Cardiac septum (tissue), 1 donor: ENCODE measurements at places on chromosomes 1 and 21. TPM values are rescaled to one million over a fixed set of nuclear protein-coding genes. Genes with fewer than 3 reads are reported as not detected.

- no peak for DNase-seq
Measured at GRCh38 chr1:55580845-55581332, 365.7 kb upstream of the USP24 start.

- peak; percentile 91 for DNase-seq
Measured at GRCh38 chr1:232553050-232553754, 76.7 kb downstream of the SIPA1L2 start.

DNA sequence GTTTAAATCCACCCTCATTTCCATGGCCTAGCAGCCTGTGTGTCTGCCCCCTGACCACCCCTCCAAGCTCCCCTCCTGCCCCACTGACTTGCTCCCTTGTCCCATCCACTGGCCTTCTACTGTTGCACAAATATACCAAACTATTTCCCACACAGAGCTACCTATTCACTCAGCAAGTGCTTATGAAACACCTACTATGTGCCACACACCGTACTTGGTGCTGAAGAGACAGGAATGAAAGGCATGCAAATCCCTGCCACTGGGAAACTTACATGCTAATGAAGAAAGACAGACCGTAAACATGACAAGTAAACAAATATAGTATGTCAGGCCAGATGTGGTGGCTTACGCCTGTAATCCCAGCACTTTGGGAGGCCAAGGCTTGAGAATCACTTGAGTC, 49.9 kb upstream of the CAPZB start:
- no peak for DNase-seq

- no peak for DNase-seq
Measured at GRCh38 chr1:196873385-196873784, 14.5 kb upstream of the CFHR4 start.

DNA sequence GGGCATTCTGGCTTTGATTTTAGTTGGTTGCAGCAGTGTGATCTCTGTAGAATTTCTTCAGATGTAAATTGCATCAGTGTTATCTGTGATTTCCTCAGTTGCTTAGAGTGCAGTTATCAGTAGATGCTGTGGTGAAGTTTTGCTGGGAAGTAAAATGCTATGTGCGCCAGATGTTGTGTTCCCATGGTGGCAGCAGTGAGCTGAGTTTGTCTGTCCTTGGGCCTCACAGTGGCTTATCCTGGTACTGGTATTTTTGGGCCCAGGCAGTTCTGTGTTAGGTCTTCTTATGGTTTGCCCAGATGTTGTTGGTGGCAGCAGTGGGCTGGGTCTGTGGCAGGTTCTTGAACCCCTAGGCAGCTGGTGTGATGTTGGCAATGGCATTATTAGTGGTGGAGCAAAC, 1242.1 kb downstream of the PLA2G4A start:
- DNase-seq = no peak

DNA sequence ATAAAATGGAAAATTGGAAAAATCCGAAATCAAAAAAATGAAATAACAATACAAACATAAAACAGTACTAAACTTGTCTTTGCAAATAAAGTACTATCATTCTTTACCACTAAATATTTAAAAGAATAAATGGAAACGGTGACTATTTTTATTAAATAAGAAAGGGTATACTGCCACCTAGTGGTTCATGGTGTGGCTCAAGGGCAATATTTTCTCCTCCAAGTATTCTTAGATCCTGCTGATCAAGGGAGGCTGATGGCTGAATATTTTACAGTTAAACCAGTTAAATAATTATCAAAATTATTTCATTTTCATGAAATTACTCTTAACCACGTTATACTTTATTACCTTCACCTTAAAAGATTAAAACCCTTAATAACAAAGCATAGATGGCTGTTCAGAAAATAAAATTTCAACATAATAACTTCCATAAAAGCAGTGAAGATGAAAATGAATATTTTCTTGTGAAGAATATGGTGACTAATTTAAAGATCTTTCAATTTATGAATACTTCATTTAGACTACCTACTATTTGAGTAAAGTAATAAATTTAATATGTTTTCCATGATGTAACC, 1793.9 kb downstream of the NCAM2 start:
- DNase-seq = no peak

- no peak for DNase-seq
Measured at GRCh38 chr1:156895927-156896326, 2.4 kb downstream of the PEAR1 start.

DNA sequence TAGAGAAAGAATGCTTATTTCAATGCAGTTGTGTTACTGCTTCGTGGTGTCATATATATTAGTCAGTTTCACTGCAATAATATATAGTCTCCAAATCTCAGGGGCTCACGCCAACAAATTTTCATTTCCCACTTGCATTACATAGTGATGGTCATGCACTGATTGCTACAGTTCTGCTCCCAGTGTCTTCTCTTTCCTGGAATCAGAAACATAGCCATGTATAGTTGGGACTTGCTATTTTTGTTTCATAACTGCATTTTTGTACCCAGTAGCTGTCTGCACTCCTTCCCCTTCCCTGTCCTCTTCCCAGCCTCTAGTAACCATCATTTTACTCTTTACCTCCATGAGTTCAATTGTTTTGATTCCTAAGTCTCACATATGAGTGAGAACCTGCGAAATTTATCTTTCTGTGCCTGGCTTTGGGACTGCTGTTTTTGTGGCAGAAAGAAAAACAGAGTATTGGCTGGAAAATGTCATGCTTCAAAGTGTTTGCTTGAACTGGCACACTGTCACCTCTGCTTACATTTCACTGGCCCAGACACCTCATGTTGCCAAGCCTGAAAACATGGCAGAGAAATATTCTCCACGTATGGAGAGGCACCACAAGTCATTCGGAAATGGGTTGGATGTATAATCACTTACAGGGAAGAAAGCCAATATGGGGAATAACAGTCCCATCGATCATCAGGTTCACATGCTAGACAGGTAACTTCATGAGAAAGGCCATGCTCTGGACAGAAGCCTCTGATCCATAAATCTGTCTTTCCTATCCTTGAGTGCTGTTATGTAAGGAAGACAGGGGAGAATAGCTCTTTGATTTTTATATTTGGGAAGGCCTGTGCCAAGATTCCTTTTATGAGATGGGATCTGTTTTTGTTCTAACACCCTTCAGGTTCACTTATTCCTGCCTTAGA, 60.4 kb upstream of the BACH1 start:
- no peak for DNase-seq

DNA sequence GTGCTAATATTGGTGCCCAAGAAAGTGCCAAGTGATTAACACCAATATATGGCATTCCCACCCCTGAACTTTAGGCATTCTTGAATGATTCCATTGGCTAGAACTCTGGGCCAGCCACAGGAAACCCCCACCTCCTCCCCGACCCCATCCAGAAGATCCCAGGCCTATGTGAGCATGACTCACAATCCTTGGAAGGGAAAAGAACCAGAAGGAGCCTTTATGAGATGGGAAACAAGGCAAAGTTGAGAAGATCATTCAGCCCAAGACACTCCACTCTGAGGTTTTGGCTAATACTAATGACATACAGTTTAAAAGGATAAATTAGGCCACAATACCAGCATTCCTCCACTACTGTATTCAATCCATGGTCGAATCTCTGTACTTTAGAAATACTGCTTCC, 21.8 kb downstream of the ELK4 start:
- DNase-seq = no peak

GRCh38 chr1:213124590-213124989, 73.5 kb downstream of the RPS6KC1 start:
- DNase-seq = no peak

DNA sequence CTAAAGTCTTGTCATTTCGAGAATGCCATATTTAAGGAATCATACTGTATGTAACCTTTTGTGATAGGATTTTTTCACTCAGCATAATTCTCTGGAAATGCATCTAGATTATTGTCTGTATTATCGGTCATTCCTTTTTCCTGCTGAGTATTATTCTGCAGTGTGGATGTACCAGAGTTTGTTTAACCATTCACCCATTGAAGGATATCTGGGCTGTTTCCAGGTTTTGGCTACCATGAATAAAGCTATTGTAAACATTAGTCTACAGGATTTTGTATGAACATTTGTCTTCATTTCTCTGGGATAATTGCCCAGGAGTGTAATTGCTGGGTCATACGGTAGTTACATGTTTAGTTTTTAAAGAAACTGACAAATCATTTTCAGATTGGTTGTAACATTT, 61.8 kb downstream of the ATP1A1 start:
- DNase-seq = no peak

DNA sequence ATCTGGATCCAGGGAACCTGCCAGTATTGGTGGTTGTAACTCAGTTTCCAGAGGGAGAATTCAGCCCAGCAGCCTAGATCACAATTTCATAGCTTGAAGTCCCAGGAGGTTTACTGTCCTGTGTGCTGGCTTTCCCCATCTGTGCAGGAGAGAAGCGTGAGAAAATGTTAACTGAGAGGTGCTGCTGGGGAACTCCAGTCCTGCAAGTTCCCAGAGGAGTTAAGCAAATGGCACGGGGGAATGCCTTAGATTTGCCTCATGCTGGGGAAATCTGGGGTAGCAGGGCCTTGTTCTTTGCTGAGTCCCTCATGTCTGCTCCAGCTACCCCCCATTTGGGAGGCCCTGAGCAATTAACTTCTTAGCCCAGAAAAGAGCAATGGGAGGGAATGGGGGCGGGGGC, 25.1 kb upstream of the SLAMF6 start:
- DNase-seq = no peak

- DNase-seq = peak; percentile 38
Measured at GRCh38 chr1:161088587-161089110, 709 bp downstream of the NECTIN4 start.

DNA sequence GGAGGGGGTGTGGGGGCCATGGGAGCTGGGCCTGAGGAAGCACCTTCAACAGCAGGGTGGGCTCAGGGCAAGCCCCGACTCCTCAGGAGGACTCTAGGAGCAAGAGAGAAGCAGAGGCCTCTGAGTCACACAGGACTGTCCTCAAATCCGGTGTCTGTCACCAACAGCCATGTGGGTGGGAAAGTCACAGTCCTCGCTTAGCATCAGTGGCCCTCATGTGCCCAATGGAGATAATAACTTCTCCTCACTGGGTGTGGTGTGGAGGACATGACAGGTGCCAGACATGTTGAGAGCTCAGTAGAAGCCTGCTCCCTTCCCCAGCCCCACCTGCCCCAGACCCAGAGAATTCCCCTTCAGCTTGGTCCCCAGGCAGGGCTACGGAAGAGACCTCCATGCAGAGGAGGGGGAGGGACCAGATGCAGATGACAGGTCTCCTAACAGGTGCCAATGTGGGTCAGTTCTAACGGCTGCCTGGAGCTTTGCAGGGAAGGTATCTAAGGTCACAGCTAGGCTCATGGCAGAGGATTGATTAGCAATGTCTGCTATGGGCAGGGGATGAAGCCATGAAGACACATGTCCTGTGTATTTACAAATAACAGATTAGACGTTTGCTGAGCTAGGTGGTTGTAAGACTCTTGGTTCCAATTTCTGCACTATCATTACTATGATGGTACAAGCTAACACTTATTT, 30.2 kb downstream of the TTC39A start:
- no peak for DNase-seq

DNA sequence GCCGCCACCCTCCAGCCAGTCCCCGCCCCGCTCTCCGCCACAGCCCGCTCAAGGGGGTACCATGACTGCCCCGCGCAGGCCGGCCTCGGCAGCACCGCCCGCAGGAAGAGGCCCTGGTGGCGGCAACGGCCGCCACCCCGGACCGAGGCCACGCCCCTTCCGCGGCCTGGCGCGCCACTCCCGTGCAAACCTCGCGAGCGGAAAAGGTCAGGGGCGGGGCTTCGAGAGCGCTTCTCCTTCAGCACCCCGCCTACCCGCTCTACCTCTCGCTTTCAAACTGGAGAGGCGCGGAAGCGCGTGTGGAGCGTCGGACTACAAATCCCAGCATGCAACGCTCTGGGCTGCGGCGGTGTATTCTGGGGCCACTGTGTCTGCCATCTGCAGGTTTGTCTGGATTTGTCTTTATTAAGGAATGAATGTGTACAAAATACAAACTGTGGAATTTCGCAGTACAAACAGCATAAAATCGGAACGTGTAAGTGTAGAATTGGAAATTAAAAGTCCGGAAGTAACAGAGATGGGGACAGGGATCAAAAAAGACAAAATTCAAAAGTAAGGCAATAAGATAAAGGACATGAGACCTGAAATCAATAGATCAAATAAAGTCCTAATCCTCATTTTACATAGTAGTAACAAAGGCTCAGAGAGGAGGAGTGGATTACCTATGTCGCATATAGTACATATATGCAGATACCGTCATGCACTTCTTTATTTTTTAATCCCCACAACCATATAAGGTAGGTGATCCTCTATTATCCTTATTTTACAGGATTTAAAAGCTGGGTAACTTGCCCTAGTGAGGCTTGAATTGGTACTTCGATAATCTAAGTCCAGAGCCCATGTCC, 464 bp upstream of the ADSS2 start:
- DNase-seq = peak; percentile 99

Gene PRRC2C
- total RNA-seq = 68.6 TPM

Gene MXRA8
- 30.5 TPM for total RNA-seq

Gene NES
- 699 TPM for total RNA-seq

Gene RCSD1
- 32.7 TPM for total RNA-seq

Gene S100A2
- total RNA-seq = 5.0 TPM

Gene ARHGAP29
- 25.5 TPM for total RNA-seq
